ENCODE measurements at places on chromosomes 6 and 20. TPM values are rescaled to one million over a fixed set of nuclear protein-coding genes. Genes with fewer than 3 reads are reported as not detected.

- peak; percentile 10 for DNase-seq
Observed at GRCh38 chr20:39894067-39894466, 795.0 kb downstream of the MAFB start.

DNA sequence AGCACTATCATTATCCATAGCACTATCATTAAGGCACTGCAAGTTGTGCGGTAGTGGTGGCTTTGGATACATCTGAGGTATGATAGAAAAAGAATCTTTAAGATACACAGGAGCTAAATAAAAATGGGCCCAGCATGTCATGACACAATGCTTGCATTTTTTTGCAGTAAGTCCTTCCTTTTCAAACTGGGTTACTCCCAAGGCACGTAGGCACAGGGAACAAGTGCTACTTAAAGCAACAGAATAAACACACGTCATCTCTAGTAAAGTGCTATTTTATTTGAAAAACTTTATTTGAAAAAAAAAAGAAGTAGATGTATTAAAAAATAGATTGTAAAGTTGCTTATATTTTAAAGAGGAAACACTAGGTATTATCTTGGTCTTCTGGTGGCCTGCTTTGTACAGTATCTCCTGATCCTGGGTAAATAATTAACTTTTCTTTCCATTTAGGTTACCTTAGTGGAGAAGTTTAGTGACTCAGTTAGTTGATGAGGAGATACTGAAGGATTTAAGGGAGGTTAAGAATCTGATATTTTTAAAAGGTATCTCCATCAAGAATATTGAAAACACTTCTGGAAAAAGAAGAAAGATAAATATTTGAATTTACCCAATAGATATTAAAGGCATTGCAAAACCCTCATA is 129.6 kb downstream of the EDN1 start:
- DNase-seq, result no peak

Gene ARMH2
- not detected for total RNA-seq

DNA sequence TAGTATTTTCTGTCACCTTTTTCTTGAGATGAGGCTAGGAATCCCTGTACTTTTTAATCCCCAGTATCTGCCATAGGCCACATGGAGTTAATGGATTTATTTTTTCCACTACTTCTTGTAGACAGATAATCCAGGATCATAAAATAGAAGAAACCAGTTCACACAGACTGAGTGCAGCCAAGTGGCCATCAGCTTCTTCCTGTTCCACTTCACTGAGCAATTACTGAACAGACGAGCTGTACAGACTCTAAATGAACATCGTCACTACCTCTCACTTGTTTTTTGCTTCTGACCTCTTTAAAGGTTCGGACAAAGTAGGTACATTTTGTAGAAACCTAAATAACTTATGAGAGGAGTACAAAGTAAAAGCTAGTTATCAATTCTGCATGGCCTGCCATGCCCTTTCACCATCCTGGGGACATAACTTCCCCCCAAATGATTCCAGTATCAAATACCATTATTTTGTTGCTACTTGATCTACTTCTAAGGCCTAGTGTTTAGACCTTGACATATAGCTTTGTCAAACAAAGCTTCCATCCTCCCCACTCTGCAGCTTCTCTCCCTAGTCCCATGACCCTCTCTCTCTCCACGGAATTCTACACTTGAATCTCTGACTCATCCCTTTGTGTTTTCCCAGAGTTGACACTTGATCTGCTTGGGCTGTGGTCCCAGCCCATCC is 34.4 kb upstream of the ARHGAP18 start:
- DNase-seq, result no peak

DNA sequence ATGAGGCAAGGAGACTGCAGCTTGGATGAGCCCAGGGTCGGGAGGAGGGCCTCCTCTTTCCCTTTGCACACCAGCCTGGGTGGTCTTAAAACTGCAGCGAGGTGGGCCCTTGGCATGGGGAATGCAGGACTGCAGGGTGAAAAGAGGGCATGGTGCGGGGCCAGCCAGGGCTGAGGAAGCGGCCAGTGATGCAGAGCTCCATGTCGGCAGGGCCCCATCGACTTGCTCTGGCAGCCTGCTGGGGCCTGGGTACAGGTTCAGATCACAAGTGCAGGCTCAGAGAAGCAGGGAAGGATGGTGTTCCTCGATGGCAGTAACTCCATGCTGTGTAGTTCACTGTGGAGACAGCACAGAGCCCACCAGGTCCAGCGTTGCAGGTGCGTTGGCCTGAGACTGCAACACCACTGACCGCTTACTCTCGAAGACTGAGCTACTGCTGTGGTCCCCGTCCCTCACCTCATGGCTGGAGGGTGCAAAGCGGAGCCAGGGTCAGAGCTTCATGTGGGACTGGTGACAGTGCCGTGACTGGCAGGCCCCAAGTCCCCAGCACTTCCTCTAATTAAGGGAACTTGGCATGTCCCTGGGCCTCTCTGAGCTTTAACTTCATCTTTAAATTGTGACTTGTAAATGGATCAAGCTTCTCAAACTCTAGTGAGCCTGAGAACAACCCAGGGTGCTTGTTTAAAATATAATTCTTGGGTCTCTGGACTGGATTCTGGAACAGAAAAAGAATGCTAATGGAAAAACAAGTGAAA is 223.2 kb downstream of the SYNDIG1 start:
- no peak for DNase-seq

GRCh38 chr20:44997668-44998067 is 31.4 kb downstream of the STK4 start:
- DNase-seq, result no peak

DNA sequence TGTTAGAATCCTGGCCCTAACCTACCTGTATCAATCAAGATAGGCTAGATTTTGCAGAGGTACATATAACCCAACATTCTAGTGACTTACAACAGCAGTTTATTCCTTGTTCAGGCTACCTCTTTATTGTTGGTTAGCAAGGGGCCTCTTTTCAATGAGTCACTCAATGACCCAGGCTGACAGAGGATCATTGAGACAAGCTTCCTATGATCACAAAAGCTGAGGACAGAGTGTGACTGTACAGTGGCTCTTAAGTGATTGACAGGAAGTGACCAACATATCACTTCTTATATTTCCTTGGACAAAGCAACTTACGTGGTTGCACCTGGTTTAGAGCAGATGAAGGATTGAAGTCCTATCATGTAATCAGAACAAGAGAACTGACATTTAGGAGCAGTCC is 740.9 kb downstream of the FRK start:
- DNase-seq, result no peak

GRCh38 chr6:116556065-116556464 is 2.5 kb downstream of the CALHM4 start:
- DNase-seq, result no peak

GRCh38 chr20:6709910-6710595 is 57.4 kb upstream of the BMP2 start:
- no peak for DNase-seq

Gene CCN5
- total RNA-seq, result 425 TPM

DNA sequence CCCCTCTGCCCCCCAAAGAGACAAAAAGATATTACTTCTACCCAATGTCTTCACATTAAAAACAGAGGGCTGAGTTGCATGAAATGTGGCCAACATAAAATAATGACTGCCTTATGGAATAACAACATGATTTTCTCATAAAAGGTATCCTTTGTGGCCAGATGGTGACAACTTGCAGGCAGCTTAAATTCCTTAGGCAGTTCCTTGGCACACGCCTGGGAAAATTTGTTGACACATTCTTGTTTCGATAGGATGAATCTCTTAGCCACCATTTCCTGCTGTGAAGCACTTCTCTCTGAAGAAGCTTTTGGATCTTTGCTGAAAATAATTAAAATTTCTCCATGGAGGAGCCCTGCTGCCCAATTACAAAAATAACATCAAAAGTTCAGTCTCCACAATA is 109.0 kb upstream of the COL21A1 start:
- no peak for DNase-seq

GRCh38 chr6:44233567-44234100 is 10.2 kb downstream of the SLC29A1 start:
- no peak for DNase-seq

GRCh38 chr20:51409192-51409880 is 133.2 kb downstream of the NFATC2 start:
- no peak for DNase-seq

Gene BFSP1
- total RNA-seq, result 7.3 TPM

Gene SLC26A8
- total RNA-seq, result not detected

- no peak for DNase-seq
Observed at GRCh38 chr6:104434519-104434918, 425.2 kb downstream of the HACE1 start.

- DNase-seq, result no peak
Observed at GRCh38 chr6:42819803-42820511, 38.1 kb downstream of the BICRAL start.

DNA sequence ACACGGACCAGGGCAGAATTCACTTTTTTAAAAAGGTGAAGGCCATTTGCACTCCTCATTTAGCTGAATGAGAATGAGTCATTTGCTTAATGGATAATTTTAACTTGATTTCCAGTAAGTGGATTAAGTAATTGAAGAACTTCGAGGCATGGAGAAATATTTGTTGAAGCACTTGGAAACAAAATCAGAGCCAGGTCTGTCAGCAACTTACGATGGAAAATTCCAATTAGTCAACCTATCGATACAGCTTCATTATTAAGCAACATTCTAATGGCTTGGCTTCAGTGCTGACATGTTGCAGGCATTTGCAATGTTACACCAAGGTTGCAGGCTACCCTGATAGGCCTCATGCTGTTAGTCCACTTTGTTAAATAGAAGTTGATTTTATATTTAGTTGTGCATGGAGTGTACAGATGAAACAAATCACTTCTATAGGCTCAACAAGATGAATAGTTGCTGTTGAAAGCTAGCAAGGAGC is 423.5 kb upstream of the SLC35B3 start:
- no peak for DNase-seq

- DNase-seq, result no peak
Observed at GRCh38 chr6:77105091-77105490, 358.2 kb downstream of the HTR1B start.

DNA sequence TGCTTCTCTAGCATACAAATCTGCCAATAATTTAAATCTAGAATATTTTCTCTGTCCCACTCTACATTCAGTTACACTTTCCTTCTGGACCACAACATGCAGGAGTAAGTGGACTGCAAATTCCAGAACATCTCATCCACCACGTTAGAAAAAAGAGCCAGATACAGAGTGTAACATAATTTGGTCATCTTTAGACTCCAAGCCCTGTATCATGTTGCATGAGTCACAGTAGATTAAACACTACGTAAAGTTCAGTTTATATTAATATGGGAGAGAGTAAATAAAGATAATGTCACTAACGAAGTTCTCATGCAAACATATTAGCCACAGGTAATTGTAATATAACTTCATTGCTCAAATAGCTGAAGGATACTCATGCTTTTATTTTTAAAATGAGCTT is 327.0 kb downstream of the C6orf118 start:
- no peak for DNase-seq

Gene C6orf15
- not detected for total RNA-seq

Data from esophagus muscularis mucosa (tissue), 4 donors.